Pulmonary artery endothelial cell (primary cell): ENCODE measurements at places on chromosomes 12 and 14. TPM values are rescaled to one million over a fixed set of nuclear protein-coding genes. Genes with fewer than 3 reads are reported as not detected.

PLEKHD1 gene
- total RNA-seq: under 0.01 and 0.04 TPM in 2 replicates

PKP2 gene
- total RNA-seq: 2.4 and 13.8 TPM in 2 replicates

GPRC5D gene
- total RNA-seq: 0.11 TPM in 1 of 2 replicates, not detected in the other

SLC25A29 gene
- 36.1 and 52.6 TPM in 2 replicates for total RNA-seq

NFATC4 gene
- 16.1 and 19.1 TPM in 2 replicates for total RNA-seq

ADAM20 gene
- total RNA-seq: 0.26 and 0.46 TPM in 2 replicates
